ENCODE measurements at places on chromosomes 6 and 20. TPM values are rescaled to one million over a fixed set of nuclear protein-coding genes. Genes with fewer than 3 reads are reported as not detected.

- H3K27me3 ChIP-seq = no peaks in the 10 kb centered on the region
- no peaks in the 10 kb centered on the region for H3K36me3 ChIP-seq
- peaks cover 5% of the 10 kb centered on the region for H3K4me1 ChIP-seq
- H3K27ac ChIP-seq = no peak overlapping the region
- peak overlapping the region; percentile 98 for H3K4me3 ChIP-seq
Observed at GRCh38 chr6:119348096-119348747, 1.3 kb downstream of the MAN1A1 start.

- no peaks in the 10 kb centered on the region for H3K36me3 ChIP-seq
- DNase-seq = no peak
- H3K27me3 ChIP-seq = no peaks in the 10 kb centered on the region
- peaks cover 3% of the 10 kb centered on the region for H3K4me1 ChIP-seq
- H3K27ac ChIP-seq = no peak overlapping the region
Observed at GRCh38 chr6:113403966-113404595, 453.1 kb upstream of the MARCKS start.

GRCh38 chr20:48193627-48194425 lies 408.5 kb upstream of the SULF2 start:
- H3K4me1 ChIP-seq = no peaks in the 10 kb centered on the region
- no peak for DNase-seq
- H3K4me3 ChIP-seq = no peak overlapping the region
- no peaks in the 10 kb centered on the region for H3K36me3 ChIP-seq
- peaks cover 2% of the 10 kb centered on the region for H3K27me3 ChIP-seq
- no peak overlapping the region for H3K27ac ChIP-seq

The SNAP25 gene
- total RNA-seq = 1.1 TPM

The C6orf52 gene
- total RNA-seq = not detected

The TRIM31 gene
- total RNA-seq = not detected

The BPIFA1 gene
- not detected for total RNA-seq
